ENCODE measurements at places on chromosomes 3 and 15.

DNA sequence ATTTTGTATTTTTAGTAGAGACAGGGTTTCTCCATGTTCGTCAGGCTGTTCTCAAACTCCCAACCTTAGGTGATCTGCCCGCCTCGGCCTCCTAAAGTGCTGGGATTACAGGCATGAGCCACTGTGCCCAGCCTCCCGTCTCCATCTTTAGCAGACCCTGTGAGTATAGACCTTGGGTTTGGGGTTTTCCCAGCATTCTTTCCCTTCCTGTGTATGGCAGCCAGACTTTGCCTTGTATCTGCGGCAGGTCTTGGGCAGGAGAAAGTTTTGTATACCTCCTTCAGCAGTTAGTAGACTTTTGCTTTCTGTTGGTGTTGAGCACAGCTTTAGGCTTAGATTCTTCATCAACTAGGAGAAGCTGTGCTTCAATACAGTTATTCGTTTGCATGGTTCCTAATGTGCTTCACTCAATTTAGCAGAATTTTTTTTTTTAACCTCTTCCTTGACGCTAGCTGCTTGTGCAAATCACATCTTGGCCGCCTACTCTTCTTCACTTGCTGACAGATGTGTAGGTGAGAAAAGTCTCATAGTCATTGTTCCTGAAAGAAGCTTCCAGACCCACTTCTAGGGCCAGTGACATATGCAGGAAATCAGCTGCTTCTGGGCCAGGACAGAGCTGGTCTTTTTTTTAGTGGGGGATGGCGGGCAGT, 38.4 kb downstream of the MAP2K1 start:
- no peak for DNase-seq

GRCh38 chr15:71463156-71463665, 347.1 kb upstream of the NR2E3 start:
- DNase-seq = no peak

GRCh38 chr15:92796161-92796611, 103.9 kb upstream of the CHD2 start:
- no peak for DNase-seq

DNA sequence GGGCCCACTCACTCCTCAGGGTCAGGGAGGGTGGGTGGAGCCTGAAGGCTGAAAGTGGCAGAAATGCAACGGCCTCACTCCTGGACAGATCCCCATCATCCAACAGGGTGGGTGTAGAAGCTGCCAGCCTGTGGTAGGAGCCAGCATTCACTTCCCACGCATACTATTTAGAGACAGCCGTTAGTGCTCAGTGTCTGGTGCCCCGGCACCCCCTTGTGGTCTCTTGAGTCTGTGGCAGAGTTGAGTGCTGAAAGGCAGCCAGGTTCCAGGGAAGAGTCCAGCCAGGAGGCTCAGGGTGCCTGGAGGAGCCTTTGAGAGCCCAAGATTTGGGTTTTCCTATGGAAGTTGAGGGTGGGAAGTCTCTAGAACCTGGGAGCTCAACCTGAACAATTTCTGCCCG, 2.1 kb upstream of the GNAT1 start:
- no peak for DNase-seq

DNA sequence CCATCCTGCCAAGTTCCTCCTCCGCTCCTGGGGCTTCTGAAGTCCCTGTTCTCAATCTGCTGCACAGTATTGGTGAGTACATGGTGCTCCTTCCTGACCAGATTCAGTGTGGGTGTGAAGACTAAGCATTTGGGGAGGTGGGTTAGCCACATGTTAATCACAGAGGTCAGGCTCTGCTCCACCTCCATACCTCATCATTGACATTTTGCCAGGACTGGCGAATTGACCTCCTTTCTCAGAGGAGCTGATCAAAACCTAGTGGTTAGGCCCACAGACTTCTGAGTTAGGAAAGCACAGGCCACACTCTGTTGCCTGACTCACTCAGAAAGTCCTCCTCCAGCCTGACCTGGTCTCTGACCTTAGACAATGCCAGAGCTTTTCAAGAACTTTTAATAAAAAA, 8.4 kb upstream of the RPS17 start:
- no peak for DNase-seq

DNA sequence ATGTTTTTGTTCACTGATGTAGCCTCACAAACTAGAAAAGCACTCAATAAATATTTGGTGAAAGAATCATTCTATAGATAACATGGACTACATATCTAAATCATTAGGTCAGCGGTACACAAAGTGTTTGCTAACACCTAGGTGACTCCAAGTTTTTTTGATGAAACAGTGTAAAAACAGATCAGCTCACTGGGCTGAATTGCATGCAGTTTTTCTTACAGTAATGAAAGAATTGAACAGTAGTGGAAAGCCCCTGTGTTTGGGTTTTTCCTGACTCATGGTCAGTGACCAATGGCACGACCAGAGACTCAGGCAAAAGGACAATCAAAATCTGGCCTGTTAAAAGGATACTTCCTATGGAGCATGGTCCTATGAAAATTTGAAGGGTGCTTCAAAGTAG, 384.3 kb upstream of the EPHA6 start:
- no peak for DNase-seq

DNA sequence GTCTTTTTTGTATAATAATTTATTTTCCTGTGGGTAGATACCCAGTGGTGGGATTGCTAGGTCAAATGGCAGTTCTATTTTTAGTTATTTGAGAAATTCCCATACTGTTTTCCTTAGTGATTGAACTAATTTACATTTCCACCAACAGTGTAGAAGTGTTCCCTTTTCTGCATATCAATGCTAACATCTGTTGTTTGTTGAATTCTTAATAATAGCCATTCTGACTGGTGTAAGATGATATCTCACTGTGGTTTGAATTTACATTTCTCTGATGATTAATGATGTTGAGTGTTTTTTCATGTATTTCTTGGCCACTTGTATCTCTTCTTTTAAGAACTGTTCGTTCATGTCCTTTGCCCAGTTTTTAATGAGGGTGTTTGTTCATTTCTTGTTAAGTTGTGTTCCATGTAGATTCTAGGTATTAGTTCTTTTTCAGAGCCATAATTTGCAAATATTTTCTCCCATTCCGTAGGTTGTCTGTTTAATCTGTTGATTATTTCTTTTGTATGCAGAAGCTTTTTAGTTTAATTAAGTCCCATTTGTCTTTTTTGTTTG, 713.3 kb upstream of the EPHA6 start:
- no peak for DNase-seq

GRCh38 chr3:172154768-172155664, 115.6 kb downstream of the FNDC3B start:
- no peak for DNase-seq

- no peak for DNase-seq
These were observed 23.9 kb downstream of the RNF111 start for GRCh38 chr15:59011262-59011952.

GRCh38 chr3:113839551-113839950, 963 bp downstream of the GRAMD1C start:
- no peak for DNase-seq

DNA sequence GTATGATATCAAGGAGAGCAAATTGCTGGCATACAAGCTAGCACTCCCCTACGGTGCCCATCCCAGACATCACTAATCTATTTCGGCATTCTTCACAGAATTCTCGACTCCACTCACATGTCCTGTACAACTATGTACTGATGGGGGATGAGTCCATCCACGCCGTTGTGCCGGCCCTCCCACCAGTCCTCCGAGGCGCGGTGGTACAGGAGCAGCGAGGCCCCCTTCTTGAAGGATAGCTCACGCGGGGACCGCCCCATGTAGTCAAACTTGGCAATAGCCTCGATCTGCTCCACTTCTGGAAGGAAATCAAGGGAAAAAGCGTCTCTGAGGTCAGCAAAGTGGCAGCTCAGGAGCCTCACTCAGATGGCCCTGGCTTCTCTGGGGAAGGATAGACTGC, 31.0 kb upstream of the RAD18 start:
- no peak for DNase-seq

DNA sequence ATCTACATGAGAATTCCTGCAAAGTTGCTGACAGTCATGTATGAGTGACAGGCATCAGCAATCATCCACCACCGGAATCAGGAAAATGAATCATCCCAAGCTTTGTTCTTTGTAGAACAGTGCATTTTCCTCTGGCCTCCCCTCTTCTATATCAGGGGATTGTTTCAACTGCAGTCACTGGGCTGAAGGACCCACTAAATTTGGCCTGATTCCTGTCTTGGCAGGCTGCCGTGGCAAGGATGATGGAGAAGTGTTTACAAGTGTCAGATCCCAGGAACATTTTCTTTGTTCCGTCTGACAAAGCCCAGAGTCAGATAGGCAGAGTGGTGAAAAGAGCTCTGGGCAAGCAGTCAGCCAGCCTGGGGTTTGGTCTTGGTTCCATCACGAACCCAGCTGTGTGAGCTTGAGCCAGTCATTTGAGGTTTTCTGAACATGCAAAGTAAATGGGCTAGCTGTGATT, 175.1 kb upstream of the TSC22D2 start:
- no peak for DNase-seq

DNA sequence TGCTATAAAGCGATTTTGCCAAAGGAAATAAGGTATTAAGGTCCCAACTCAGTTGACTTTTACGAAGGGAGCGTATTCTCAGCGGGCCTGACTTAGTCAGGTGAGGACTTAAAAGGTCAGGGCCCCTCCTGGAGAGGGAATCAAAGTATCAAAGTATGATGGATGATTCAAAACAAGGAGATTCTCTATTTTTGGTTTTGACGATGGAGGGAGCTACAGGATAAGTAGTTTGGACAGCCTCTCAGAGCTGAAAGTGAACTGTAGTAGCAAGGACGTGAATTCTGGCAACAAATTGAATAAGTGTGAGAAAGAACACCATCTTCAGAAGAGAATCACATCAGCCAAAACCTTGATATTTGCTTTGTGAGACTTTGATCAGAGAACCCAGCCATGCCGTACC, 1186.5 kb downstream of the SI start:
- DNase-seq = no peak

DNA sequence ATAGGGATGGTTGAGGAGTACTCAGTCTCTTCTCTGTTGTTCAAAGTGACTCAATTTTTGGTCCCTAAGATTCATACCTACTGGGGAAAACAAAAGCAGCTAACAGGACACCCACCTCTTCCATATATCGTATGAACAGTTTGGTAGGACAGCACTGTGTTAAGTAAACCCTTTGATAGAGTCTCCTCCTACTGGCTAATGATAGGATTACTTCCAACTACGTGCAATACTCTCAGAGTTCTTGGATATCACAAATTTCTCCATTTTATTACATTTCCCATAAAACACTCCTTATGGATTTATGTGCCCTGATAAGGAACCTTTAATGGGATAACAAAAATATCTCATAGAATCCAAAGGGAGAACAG, 200.2 kb upstream of the GOLGA6L4 start:
- DNase-seq = no peak

GRCh38 chr3:15512166-15512565, 9.3 kb downstream of the COLQ start:
- DNase-seq = peak; percentile 55

DNA sequence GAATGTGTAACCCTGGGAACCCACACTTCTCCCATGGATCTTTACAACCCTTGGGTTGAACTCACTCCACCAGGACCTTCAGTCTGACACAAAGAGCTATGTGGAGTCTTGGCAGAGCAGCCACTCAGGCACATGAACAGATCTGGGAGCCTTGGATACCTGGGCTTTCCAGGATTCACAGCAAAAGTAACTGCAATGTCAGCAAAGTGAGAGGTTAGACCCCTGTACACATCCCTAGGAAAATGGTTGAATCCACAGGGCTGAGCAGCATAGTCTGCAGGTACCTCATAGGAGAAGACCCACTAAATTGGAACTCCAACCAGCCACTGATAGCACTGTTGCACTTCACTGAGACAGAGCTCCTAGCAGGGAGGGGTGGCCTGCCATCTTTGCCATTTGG, 59.6 kb downstream of the ILDR1 start:
- DNase-seq = no peak

DNA sequence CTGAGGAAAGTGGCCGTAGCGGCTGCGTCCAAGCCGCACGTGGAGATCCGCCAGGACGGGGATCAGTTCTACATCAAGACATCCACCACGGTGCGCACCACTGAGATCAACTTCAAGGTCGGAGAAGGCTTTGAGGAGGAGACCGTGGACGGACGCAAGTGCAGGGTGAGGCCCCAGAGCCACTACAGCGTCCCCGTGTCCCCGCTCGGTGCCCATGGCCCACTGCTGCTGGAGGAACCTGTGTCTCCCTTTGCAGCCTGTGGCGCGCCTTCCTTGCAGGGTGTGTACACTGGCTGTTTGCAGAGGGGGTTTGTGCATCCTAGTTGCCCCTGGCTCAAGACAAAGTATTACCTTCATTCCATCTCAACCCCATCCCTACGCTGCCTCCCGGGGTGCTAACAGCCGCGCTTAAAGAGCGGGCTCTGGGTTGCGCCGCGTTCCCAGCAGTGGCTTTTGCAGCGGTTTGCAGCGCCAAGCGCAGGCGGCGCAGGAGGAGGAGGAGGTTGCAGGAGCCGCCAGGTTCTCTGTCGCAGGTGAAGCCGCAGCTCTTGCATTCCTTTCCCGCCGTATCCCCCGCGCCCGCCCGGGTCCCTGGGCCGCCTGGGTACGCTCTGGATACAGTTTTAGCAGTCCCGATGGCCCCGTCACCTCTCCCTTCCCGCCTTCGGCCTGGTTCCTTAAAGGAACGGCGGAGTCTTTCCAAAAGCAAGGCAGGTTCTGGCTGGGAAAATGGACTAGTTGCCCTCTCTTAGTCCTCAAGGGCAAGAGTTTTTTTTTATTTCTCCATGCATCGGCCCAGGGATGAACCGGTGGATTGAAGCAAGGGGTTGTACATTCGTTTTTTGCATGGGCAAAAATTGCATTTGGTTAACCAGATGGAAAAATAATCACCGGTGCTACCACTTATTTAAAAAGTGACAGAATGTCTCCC, 1.2 kb downstream of the CRABP1 start:
- DNase-seq = no peak

DNA sequence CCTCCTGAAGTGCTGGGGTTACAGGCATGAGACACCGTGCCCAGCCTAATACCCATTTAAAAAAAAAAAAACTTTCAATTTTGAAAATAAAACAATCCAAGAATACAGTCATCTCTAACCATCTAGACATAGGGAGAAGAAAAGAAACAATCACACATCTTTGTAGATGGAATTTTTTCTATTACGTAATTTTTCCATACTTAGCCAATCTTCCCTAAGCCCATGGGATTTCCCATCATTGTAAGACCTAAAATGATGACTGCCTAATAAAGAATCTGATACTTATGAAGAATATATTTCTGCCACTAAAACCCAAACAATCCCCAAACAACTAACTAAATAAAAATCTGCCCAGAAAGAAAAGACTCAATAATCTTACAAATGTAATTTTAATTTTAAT, 88.7 kb downstream of the CBLB start:
- no peak for DNase-seq

DNA sequence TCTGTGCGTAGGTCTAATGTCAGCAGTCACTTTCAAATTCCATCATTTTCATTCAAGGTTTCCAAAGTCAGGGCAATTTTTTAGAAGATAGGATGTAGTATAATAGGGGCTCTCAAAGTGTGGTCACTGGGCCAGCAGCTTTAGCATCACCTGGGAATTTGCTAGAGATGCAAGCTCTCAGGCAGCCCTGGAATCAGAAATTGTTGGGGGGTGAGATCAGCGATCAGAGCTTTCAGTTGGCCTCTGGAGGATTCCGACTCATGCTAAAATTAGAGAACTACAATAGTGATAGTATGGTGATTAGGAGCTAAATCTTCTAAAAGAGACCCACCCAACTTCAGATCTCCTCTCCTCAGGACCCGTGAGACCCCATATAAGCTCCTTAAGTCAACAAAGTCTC, 2.4 kb upstream of the FRMD4B start:
- DNase-seq = no peak
